ENCODE measurements at places on chromosomes 3 and 15.

DNA sequence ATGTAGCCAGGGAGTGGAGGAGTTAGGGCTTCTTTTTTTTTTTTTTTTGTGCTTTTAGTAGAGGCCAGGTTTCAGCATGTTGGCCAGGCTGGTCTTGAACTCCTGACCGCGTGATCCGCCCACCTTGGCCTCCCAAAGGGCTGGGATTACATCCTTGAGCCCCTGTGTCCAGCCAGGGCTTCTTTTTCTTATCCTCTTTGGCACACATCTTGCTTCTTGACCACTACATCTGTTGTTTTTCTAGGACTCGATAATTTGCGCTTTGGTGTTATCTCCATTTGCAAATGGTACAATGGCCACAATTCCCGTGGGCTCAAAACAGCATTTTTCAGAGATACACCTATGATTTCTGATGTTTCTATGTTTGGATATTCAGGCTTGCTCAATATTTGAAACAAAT, 4.2 kb downstream of the SKIL start:
- no peak for DNase-seq

DNA sequence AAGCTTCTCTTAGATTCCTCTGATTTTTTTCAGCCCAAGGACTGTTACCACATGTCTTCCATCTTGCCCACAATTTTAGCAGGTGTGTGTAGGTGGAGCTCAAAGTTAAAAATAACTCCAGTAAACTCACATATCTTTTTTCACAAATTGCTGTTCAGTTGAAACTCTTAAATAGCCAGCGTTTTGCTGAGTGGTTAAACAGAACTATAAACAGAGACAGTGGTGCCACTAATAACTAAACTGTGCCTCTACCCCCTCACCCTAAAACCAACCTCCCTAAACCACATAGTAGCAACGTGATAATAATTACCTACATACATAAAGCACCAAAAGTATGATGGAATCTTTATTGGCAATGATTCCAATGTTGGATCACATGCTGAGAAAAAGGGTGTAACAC, 525.1 kb downstream of the PDCD6IP start:
- no peak for DNase-seq

DNA sequence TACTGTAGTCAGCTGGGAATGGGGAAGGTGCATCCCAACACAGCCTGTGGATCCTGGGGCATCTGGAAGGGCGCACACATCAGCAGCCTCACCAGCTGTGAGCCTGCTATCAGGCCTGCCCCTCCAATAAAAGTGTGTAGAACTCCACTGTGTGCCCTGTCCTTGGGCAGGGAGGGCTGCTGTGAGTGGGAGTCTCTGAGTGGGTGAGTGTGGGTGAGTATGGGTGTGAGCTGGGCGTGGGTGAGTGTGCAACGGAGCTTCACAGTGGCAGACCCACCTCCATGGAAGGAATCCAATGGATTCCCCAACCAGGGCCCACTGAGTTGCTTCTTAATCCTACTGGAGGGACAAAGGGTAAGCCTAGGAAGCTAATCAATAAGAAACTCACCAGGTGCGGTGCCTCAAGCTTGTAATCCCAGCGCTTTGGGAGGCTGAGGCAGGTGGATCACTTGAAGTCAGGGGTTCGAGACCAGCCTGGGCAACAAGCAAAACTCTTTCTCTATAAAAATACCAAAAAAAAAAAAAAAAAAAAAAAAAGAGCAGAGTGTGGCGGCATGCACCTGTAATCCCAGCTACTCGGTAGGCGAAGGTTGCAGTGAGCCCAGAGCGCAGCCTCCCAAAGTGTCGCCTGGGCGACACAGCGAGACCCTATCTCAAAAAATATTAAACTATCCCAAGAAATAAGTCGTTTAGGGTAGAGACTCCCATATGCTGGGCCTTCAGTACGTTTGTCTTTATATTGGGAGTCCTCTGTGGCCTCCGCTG, 555 bp upstream of the RCCD1 start:
- DNase-seq, result no peak

- no peak for DNase-seq
Observed at GRCh38 chr15:46732060-46732459, 985.2 kb upstream of the SEMA6D start.
